ENCODE measurements at places on chromosomes 13 and 19. TPM values are rescaled to one million over a fixed set of nuclear protein-coding genes. Genes with fewer than 3 reads are reported as not detected.

Gene NCAN
- 1.5 TPM for total RNA-seq

Gene BCKDHA
- total RNA-seq = 21.1 TPM

Gene CGB8
- not detected for total RNA-seq

Gene FCGBP
- 0.15 TPM for total RNA-seq

Gene KASH5
- 0.39 TPM for total RNA-seq

Gene ZNF682
- total RNA-seq = 23.0 TPM

Gene PTGIR
- total RNA-seq = not detected

Gene PROZ
- not detected for total RNA-seq

Gene LILRA2
- total RNA-seq = not detected

Gene TM9SF2
- 86.1 TPM for total RNA-seq

Gene ANGPTL4
- total RNA-seq = 2.5 TPM

- H3K4me1 ChIP-seq = no peaks in the 10 kb centered on the region
- H3K4me3 ChIP-seq = no peak overlapping the region
- H3K36me3 ChIP-seq = no peaks in the 10 kb centered on the region
- no peak for DNase-seq
- H3K27ac ChIP-seq = no peak overlapping the region
Observed at GRCh38 chr19:2883686-2884439, 16.7 kb downstream of the ZNF556 start.

DNA sequence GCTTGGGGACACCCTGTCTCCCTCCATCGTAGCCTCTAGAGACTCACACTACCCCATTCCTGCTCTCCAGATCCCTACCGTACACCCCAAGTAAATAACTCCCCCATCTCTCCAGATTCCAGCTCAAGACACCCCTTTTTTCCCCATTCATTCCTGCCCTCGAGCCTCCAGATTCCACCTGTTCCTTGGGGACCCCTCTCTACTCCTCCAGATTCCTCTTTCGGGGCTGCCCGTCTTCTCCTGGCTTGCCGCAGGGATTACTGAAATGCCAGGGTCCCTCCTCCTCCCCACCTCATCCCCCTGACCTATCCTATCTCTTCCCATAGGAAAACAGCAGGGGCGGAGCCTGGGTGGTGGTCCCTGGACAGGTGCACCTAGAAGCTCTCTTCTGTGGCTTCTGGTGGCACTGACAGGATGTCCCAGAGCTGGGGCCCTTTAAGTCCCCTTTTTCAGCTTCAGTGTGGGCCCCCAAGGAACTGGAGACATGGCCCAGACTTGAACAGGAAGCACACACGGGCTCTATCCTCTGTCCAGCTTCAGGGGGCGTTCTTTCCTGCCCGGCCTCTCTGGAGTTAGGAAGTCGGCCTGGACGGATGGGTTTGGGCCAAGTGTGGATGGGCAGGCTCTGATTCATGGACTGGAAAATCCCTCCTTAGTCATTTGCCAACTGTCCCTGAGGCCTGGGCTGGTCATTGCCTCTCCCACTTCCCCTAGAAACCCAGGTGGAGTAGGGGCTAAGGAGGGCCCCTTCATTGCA lies 1.2 kb downstream of the ZSWIM4 start:
- H3K27me3 ChIP-seq = no peaks in the 10 kb centered on the region
- no peak overlapping the region for H3K27ac ChIP-seq
- H3K36me3 ChIP-seq = peaks cover 19% of the 10 kb centered on the region
- no peaks in the 10 kb centered on the region for H3K4me1 ChIP-seq
- peak overlapping the region; percentile 97 for H3K4me3 ChIP-seq

DNA sequence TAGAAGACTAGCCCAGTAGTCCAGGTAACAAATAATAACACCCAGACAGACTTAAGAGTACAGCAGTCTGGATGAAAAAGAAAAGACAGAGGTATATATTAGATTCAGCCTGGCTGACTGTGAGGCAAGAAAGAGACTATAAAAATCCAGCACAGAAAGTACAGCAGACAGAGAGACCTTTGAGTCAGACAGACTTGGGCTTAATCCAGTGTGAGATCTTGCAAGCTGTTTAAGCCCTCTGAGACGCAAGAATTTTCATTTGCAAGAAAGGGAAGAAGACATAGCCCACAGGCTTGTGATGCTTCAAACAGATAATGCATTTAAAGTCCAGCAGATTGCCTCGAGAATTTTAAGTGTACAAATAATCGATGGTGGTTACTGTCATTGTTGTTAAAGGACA lies 471.4 kb downstream of the LIG4 start:
- H3K36me3 ChIP-seq = no peaks in the 10 kb centered on the region
- no peak for DNase-seq
- no peak overlapping the region for H3K4me3 ChIP-seq
- no peak overlapping the region for H3K27ac ChIP-seq
- H3K27me3 ChIP-seq = no peaks in the 10 kb centered on the region

DNA sequence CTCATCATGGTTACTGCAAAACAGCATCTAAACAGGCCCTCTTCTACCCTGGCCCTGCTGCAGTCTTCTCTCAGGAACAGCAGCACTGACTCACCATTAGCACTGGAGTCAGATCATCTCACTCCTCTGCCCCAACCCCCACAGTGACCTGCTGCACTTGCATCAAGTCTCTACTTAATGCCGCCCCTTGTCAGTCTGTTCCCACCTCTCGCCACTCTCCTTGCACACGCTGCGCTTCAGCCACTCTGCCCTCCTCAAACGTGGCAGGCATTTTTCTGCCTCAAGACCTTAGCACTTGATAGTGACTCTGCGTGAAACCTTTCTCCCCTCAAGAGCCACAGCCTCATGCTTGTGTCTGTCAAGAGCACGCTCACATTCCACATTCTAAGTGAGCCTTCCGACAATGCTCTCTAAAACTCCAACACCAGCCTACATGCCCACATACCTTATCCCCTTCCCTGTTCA lies 22.1 kb downstream of the MIPEP start:
- H3K36me3 ChIP-seq = no peaks in the 10 kb centered on the region
- H3K27me3 ChIP-seq = no peaks in the 10 kb centered on the region
- H3K27ac ChIP-seq = no peak overlapping the region
- H3K4me1 ChIP-seq = no peaks in the 10 kb centered on the region
- DNase-seq = peak; percentile 41
- no peak overlapping the region for H3K4me3 ChIP-seq

GRCh38 chr19:52522551-52522950 lies 4.9 kb upstream of the ZNF808 start:
- no peaks in the 10 kb centered on the region for H3K27me3 ChIP-seq
- peaks cover 9% of the 10 kb centered on the region for H3K4me1 ChIP-seq
- no peak overlapping the region for H3K4me3 ChIP-seq

GRCh38 chr13:51818276-51818675 lies 14.3 kb upstream of the DHRS12 start:
- H3K4me1 ChIP-seq = peaks cover 6% of the 10 kb centered on the region
- H3K27ac ChIP-seq = no peak overlapping the region
- peaks cover 2% of the 10 kb centered on the region for H3K27me3 ChIP-seq
- H3K36me3 ChIP-seq = no peaks in the 10 kb centered on the region

DNA sequence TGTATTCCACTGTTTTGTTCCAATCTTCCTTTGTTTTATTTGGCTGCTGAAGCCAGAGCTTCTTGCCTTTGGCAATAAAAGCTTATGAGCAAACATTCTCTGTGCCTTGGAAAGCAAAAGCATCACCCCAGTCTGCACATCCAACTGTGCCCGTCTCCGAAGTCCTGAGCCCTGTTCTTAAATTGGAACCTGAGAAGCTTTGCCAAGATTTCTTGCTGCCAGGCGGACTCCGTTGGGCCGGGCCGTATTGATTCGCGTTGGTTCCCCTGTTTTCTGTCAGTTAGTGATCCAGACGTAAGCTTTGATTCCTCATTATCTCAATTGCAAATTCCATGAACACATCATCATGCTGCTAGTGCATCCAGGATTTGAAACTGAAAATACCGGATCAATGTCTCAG lies 793.0 kb downstream of the OLFM4 start:
- no peaks in the 10 kb centered on the region for H3K36me3 ChIP-seq
- H3K4me1 ChIP-seq = no peaks in the 10 kb centered on the region
- H3K4me3 ChIP-seq = no peak overlapping the region
- no peak for DNase-seq

GRCh38 chr19:48645620-48646000 lies 377 bp downstream of the CA11 start:
- H3K27ac ChIP-seq = no peak overlapping the region
- no peaks in the 10 kb centered on the region for H3K4me1 ChIP-seq
- H3K27me3 ChIP-seq = no peaks in the 10 kb centered on the region
- peaks cover 5% of the 10 kb centered on the region for H3K36me3 ChIP-seq
- H3K4me3 ChIP-seq = peak overlapping the region; percentile 84

GRCh38 chr13:50676602-50677001 lies 166.9 kb downstream of the DLEU7 start:
- no peak overlapping the region for H3K4me3 ChIP-seq
- H3K27ac ChIP-seq = no peak overlapping the region
- DNase-seq = no peak

DNA sequence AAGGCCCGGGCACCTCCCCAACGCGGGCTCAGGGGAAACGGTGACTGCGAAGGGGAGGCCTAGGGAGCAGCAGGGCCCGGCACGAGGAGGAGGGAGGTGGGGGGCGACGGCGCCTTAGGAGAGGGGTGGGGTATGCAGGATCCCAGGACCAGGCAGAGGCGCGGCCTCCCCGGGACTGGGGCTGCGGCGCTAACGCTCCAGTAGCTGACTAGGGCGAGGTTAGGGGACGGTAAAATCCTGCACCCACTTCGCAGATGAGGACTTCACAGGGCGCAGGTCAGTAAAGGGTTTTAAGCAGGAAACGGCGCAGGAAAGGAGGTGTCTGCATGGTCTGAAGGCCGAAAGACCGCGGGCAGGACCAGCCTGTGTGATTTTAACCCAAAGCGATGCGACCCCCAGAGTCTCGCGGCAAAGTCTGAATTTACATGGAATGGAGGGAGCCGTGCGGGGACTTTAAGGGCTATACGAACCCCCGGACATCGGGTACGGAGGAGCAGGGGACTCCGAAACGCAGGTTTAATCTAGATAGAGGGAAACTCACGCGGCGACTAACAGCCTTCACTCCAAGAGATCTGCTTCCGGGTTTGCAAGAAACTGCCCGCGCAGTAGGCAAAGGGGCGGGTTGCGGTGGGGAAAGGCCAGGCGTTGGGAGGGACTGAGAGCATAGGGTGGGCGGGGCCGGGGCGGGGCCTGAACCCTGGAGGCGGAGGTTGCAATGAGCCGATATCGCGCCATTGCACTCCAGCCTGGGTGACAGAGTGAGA lies at the start of gene ZNF665:
TSS of gene ZNF665 (minus strand) at position 588 of the 764 bp plus-strand sequence. CDS start 10,460 bp downstream, outside the sequence.
- no peaks in the 10 kb centered on the region for H3K27me3 ChIP-seq
- H3K36me3 ChIP-seq = peaks cover 23% of the 10 kb centered on the region
- no peaks in the 10 kb centered on the region for H3K4me1 ChIP-seq
- peak; percentile 92 for DNase-seq
- H3K27ac ChIP-seq = no peak within 1 kb of the TSS

Measured in H9 (cell line).